ENCODE measurements at places on chromosomes 6 and 20.

GRCh38 chr6:151181706-151182363, 57.9 kb upstream of the AKAP12 start:
- no peak for DNase-seq

GRCh38 chr6:166691746-166692145, 64.7 kb upstream of the RPS6KA2 start:
- DNase-seq: no peak

GRCh38 chr6:30725713-30726505, 5.8 kb downstream of the TUBB start:
- DNase-seq: no peak

DNA sequence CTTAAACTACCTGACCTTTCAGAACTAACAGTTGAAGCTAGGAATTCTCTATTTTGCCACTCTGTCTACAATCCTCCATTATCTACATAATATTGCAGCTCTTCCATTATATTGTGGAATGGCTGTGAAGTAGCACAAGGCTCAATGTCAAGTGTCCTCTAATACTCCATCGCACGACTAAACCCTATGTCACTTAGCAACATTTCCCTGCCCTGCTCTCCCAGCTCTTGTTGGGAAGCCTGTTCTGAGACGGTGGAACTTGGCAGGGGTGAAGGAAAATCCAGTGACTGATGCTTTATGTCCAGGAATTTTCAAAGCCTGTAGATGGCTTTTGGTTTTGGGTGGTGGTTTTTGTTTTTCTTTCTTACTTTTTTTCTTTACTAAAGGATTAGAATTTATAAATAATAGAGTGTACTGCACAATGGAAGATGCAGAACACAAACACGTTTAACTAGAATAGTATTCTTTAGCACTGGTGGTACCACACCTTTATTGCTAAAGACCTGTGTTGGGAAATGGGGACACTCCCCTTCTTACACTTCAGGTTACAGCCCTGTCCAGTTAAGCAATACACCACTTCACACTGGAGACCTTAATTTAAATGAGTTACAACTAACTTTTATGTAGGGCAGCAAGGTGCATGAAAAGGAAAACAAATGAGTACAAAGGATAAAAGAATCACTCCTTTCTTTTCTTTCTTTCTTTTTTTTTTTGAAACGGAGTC, 20.7 kb upstream of the AMD1 start:
- DNase-seq: no peak

DNA sequence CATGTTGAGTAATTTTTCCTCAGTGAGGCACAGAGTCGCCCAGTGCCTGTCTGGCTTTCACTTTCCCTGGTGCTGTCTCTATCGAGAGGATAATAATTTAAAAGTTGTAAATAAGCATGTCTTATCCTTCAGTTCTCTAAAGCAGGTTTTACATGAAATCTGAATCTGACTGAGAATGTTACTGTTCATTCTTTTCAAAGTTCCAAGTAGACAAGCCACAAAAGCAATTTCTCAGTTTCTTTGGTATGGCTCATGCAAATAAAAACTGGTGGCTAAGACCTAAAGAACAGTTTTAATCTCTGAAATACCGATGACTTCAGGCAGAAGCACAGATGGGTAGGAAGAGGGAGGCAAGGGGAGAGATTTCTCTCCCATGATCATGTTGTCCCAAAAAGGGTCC, 87.6 kb upstream of the GCM1 start:
- no peak for DNase-seq

GRCh38 chr6:33856031-33856590, 52.3 kb upstream of the MLN start:
- DNase-seq: no peak

GRCh38 chr6:52325695-52326471, 36.1 kb upstream of the PAQR8 start:
- DNase-seq: no peak

- no peak for DNase-seq
These were observed 49.0 kb upstream of the HTR1E start for GRCh38 chr6:86888301-86888700.

GRCh38 chr6:7052443-7053011, 55.2 kb upstream of the RREB1 start:
- DNase-seq: no peak

DNA sequence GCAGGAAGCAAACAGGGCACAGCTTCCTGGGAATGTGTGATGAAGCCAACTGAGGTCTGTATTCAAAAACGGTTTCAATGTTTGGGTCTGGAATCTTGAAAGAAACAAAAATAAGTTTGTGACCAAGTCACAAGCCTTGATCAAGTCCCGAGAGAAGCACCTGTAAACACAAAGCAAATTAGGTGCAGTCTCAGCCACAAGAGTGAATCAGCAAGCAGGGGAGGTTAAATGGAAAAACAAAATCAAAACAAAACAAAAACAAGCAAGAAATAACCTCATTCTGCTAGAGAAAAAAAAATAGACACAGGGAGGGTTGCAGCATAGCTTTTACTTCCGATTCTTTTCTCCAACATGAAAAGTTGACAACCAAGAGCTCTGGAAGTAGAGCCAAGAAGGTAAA, 201.7 kb downstream of the CLIC5 start:
- DNase-seq: no peak

GRCh38 chr6:150930841-150931240, 65.3 kb downstream of the MTHFD1L start:
- DNase-seq: no peak

GRCh38 chr6:3013486-3013885, 13.8 kb downstream of the NQO2 start:
- DNase-seq: no peak

DNA sequence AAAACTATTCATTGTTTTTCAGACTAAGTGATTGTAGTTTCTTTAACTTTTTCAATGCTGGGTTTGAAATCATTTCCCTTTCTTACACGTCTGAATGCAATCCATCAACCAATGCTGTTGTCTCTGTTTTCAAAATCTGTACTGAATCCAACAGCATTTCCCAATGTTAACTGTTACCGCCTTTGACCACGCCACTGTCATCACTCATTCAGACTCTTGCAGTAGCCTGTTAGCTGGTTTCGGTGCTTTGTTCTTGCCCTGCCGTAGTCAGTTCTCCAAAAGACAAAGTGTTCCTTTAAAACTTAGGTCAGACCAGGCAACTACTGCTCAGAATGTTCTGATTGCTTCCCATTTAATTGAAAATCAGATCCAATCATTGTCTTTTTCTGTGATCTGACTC, 131.3 kb downstream of the PLCB4 start:
- DNase-seq: no peak

DNA sequence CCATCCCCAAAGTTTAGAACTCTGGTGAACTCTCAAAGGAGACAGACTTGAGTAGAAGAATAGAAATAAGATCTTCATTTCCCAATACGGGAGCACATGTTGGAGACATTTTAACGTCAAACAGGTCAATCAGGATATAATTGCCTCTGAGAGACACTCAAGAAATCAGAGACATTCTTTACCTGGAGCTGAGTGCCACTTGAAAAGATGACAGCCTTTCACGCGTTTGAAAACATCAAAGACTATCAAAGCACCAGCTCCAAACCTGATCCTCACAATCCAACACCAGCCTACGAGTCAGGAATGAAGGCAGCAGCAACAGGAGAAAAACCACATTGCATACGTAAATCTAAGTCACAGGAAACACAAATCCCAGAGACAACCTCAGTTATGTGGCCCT, 571.5 kb upstream of the CDH4 start:
- DNase-seq: no peak

- DNase-seq: no peak
These were observed 211.2 kb downstream of the C6orf118 start for GRCh38 chr6:165098165-165098564.

DNA sequence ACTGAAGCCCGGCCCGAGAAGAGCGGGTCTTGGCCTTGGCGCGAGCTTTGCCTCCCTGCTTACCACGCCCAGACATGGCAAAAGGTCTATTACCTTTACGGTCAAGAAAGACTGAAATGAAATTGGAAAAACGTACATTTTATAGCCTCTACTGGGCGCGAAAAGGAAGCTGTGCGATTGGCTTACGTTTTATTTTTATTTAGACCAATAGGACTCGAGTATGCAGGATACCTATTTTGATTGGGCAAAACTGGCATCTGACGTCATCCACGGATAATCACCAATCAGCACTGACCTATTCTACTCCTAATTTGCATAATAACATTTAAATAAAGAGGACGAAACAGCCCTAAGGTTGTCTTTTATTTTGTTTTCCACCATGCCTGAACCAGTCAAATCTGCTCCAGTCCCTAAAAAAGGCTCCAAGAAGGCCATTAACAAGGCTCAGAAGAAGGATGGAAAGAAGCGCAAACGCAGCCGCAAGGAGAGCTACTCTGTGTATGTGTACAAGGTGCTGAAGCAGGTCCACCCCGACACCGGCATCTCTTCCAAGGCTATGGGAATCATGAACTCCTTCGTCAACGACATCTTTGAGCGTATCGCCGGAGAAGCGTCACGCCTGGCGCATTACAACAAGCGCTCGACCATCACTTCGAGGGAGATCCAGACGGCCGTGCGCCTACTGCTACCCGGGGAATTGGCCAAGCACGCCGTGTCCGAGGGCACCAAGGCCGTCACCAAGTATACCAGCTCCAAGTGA, 97.4 kb downstream of the OR2B2 start:
- peak; percentile 47 for DNase-seq

DNA sequence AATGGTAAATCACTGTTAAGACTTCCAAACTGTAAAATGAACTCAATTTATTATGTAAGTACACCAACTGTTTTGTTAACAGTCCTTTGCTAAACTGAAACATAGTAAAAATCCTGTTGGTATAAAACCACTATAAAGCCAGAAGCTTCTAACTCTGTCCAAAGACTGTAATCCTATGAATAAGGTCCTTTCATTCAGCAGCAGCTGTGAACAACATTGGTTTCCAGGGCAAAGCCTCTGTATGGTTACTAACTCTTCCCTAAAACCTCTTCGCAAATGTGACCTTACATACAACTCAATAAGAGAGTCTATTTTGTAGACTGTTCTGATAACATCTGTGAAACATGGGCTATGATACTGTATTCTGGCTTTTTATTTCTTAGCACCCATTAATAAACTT, 40.1 kb downstream of the NUP153 start:
- DNase-seq: no peak

DNA sequence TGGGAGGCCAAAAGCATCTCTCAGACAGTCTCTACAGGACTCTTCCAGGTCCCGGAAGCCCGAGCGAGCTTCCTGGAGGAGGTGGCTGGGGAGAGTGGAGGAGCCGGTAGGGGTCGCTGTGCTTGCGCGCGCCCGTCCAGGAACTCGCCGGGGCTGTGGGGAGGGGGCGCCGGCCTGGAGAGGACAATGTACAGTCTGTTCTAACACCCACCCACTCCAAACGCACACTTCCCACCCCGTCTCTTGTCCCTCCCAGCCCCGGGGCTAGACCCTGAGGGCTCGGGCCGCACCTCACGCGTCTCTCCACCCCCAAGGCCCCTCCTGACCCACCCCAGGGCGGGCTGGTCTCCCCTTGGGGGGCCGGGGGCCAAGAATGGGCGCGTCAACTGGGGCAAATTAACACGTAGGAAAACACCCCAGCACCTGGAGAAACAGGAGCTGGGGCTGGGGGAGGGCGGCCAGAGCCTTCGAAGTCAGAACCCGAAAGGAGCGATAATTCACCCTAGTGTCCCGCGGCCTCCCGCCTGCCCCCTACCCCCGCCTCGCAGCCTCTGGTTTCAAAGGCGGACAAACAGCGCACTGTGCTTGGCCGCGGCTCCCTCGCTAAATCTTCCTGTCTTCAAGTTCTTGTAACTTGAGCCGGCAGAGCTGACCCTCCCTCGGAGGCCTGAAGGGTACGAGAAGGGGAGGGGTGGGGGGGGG, 103.2 kb upstream of the FOXP4 start:
- no peak for DNase-seq

- DNase-seq: no peak
These were observed 11.5 kb downstream of the BPI start for GRCh38 chr20:38315290-38315966.

GRCh38 chr6:108757357-108757756, 90.9 kb upstream of the ARMC2 start:
- DNase-seq: no peak

DNA sequence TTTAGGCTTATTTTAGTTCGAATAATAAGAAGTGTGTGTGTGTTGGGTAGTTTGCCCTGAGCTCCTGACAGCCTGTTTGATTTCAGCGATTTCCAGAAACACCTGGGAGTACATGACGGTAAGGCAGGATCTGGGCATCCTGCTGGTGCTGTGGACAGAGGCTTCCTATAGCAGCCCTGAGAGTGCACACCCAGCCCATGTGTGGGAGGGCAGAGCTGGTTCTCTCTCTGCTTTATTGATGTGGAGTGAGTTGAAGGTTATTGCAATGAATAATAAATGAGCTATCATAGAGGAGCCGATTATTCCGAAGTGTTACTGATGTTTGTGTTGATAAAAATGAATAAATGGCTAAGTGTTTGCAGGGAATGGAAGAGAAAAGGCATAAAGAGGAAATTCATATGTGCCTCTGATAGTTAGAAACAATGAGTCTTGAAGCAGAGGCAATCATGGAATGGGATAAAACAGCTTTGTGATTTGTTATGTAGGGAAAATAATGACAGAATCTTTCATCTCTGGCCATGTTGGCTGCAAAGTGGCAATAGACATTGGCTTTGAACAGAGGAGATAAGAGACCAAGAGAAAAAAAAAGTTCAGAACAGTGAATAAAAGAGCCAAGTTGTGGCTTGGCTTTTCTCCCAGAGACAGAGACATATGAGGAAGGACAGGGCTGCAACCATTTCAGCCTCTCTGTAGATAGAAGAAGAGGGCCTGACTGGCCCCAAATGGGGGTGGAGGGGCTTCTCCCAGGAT, 166.2 kb upstream of the CHD6 start:
- no peak for DNase-seq

GRCh38 chr6:83862776-83863471, 3.4 kb downstream of the CYB5R4 start:
- DNase-seq: no peak

GRCh38 chr6:34359418-34360158, 32.9 kb downstream of the NUDT3 start:
- DNase-seq: no peak

DNA sequence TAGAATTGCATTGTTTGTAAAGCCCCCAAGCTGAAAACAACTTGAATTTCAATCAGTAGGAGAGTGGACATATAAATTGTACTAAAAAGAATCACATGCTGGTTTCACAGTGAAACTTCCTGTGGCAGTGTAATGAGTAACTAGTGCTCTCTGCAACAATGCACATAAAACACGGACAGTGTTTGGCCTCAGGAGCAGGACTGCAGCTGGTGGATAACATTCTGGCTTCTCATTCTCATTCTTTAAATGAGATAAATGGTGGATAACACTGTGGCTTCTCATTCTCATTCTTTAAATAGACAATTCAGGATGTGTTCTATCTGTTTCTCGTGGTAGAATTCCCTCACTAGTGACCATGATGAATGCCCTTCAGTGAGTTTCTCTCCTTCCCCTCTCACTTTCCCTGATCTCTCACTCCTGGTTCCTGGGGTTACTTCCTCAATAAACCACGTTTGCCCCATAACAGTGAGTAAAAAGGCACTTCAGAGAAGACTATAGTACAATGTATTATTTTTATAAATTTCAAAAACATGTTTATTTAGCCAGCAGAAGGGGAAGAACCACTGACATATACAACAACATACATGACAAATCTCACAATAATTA, 59.9 kb downstream of the SLC22A2 start:
- no peak for DNase-seq

GRCh38 chr6:50007819-50008218, 14.0 kb downstream of the DEFB110 start:
- DNase-seq: no peak

Measured in activated CD4-positive, CD25-positive, alpha-beta regulatory T cell (primary cell).